ENCODE measurements at places on chromosomes 11 and 22.

DNA sequence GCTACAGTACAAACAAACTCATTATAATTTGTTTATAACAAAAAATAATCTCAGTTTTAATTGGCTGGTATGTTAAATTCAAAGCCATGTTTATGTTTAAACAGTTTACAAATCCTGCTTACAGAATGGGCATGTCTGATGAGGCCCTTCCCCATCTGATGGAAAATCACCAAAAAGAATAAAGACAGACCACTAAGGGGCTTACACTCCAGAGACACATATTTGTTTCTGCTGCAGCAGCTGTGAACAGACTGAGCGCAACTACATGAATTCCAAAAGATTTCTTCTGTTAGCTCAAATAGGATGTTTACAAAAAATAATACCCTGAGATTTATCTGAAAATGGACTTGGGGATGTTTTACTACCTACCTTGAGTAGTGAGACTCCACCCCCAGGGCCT, 174.7 kb upstream of the PITPNB start:
- no peak for DNase-seq

DNA sequence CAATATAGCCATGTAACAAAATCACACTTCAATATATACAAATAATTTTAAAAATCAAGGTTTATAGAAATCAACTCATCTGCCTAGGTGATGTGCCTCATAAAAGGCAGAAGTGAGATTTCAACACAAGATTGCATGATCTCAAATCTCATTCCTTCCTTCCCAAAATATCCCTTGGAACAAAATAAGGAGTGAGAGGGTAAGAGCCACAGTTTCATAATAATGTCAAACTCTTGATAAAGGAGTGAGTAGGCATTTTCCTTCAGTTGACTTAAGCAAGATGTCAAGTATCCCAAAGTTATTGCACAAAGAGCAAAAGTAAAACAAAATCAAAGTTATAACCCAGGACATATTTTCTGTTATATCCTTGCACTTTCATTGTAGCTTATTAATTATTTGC, 81.3 kb downstream of the C22orf31 start:
- no peak for DNase-seq

DNA sequence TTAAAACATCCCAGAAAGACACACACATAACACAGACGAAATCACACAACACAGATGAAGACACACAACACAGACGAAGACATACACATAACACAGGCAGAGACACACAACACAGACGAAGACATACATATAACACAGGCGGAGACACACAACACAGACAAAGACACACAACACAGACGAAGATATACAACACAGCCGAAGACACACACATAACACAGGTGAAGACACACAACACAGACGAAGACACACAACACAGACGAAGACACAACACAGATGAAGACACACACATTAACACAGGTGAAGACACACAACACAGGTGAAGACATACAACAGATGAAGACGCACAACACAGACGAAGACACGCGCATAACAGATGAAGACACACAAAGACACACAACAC, 4.8 kb upstream of the MOB2 start:
- no peak for DNase-seq

GRCh38 chr22:49026494-49027367, 800.9 kb downstream of the BRD1 start:
- no peak for DNase-seq

DNA sequence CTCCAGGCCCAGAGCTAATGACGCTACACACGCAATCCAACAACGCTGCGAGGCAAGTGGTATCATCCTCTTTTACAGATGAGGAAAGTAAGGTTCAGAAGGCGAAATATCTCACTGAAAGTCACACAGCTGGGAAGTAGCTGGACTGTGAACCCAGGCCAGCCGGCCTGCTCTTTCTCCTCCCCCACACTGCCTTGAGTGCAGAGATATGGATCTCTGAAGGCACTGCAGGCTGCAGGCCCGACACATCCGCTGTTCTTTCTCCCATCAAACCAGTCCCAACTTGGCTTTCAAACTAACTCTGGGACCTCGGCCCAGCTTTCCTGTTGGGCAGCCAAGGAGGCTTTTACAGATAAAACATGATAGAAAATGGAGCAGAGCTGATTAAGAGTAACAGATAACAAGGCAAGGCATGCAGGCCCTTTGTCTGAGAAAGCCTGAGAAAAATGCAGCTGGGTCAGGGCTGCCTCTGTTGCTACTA, 64.0 kb upstream of the PTPRJ start:
- DNase-seq, result no peak

GRCh38 chr11:102420547-102420946, 32.0 kb downstream of the TMEM123 start:
- no peak for DNase-seq

- no peak for DNase-seq
Observed at GRCh38 chr11:61377461-61378160, 14.8 kb upstream of the TMEM216 start.

DNA sequence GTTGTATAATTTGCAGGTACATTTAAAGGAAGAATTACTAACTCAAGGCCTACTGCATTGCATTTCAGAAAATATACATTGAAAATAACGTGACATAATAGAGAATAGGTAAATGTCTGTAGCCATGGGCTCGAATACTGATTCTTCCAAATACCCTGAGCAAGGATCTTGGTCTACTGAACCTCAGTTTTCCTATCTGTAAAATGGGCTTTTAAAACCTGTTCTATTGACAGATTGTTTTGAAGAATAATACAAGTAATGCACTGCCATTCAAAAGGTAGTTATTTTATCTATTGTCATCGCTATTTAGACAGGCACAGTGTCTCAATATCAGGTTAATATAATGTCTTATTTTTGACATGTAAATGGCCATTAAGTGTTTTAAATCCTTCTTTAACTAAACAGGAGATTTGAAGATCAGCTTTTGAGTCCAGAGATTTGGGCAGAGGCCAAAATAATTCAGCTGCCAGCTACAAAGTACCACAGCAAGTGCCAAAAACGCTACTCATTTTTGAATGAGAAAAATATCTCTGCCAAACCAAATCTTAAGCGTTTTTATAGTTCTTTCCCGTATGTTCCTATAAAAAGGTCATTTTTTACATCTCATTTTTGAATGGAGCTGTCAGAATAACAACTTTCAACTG, 56.7 kb downstream of the CTSC start:
- DNase-seq, result no peak

DNA sequence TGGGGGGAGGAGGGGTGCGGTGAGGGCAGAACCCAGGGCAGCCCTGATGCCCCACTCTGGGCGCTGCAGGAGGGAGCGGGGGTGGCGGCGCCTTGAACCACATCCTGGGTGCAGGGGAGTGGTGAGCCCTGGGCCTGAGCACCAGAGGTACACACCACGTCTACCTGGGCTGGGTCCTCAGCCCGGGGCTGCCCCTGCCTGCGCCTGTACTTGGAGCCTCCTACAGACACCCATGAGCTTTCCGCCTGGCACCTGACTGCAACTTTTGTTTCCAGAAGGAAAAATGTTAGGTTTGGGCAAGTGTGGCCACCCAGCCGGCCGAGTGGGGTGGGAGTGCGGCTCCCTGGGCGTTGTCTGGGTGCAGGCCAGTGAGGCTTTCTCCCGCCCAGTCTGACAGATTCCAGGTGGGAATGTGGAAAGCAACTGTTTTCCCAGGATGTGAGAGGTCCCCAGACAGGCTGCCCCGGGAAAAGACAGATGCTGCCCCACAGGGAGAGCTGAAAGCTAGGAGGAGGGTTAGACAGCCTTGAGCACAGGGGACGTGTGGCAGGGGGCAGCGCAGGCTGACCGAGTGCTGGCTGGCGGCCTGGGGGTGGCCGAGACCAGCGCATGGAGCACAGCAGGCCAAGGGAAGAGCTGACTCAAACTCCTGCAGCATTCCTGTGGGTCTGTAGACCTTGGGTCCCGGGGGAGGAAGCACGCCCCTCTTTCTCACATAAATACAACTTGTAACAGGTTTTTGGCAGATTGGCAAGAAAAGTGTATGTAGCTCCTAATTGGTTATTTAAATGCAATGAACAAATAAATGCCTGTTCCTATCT, 44.1 kb downstream of the GNB1L start:
- DNase-seq, result no peak

DNA sequence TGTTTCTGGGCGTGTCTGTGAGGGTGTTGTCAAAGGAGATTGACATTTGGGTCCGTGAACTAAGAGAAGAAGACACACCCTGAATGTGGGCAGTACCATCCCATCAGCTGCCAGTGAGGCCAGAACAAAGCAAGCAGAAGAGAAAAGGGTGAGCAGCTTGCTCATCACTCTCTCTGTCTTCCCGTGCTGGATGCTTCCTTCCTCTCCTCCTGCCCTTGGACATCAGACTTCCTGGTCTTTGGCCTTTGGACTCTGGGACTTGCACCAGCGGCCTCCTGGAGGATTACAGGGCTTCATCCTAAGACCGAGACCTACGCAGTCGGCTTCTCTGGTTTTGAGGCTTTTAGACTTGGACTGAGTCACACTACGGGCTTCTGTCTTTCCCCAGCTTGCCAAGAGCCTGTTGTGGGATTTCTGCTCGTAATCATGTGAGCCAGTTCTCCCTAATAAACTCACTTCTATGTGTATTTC, 18.8 kb downstream of the APOL2 start:
- no peak for DNase-seq

GRCh38 chr22:42207918-42208317, 62.5 kb downstream of the TCF20 start:
- no peak for DNase-seq

- peak; percentile 95 for DNase-seq
Observed at GRCh38 chr22:46762238-46763050, at the start of gene TBC1D22A. Gene TBC1D22A (plus strand): TSS chr22:46762650. CDS start chr22:46762787, 137 bp downstream.

- DNase-seq, result no peak
Observed at GRCh38 chr11:68122936-68123539, 1.9 kb upstream of the CHKA start.

DNA sequence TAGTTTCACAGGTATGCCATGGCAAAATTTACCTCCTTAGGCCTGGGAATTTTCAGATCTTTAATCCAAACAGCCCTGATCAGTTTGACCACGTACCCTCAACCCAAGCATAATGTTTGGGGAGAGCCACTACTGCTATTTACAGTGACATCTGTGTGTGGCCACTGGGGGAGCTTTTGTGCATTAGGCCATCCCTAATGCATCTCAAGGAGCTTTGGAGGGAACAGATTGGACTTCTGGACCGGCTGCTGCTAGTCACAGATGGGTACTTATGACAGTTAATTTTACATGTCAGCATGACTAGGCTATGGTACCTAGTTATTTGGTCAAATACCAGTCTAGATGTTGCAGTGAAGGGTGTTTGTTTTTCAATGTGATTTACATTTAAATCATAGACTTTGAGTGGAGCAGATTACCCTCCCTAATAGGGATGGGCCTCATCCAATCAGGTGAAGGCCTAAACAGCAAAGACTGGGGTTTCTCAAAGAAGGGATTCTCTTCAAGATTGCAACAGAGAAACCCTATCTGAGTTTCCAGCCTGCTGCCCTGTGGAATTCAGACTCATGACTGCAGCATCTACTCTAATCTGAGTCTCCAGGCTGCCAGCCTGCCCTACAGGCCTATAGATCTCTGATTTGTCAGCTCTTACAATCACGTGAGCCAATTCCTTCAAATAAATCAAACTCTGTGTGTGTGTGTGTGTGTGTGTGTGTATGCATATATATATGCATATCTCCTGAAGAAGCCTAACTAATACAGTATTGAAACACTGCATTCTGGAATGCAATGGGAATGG, 38.0 kb upstream of the GALNT18 start:
- no peak for DNase-seq

GRCh38 chr11:64762277-64762673, 2.5 kb upstream of the PYGM start:
- DNase-seq, result no peak

DNA sequence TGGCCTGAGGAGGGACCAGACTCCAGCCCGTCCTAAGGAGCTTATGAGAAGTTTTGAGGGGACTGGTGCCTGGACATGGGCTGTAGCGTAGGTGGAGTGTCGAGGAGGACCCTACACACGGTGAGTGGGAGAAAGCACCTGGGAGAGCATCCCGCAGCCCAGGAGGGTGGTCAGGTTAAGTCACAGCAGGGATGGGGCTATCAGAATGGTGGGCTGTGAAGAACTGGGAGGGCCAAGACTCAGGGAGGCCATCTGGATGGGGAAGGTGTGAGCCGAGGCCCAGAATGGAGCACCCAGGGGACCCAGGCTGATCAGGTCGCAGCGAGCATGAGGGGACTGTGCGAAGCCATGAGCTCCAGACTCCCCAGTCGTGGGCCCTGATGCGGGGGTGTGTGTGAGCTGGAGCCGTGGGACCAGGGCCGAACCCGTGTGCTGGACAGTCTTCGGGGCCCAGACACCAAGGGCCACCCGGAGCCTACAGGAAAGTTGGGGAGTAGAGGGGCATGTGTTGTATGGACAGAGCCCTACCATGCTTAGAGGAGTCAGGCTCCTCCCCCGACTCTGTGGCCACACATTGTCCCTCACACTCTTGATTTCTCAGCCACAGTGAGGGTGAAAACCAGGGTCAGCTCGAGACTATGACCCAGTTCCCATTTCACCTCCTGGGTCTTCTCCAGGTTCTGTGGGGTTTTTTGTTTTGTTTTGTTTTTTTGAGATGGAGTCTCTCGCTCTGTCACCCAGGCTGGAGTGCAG, 54.3 kb downstream of the BCR start:
- DNase-seq, result no peak

DNA sequence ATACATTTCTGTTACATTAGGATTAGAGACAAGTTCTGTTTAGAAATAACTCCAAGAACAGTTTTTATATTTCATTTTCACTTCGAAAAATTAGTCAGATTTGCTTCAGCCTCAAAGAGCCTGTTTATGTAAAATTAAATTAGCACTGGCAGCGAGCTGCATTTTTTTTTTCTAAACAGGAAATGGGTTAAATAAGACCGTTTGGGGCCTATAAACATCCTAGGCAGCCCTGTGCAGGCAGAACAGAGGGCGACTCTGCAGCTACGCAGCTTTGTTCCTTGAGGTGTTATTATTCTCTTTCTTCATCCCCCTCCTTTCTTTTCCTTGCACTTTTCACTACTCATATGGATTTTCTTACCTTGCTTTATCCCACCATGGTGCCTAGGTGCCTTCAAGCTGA, 48.7 kb downstream of the CWC15 start:
- peak; percentile 34 for DNase-seq

GRCh38 chr22:36613958-36614357, 85.0 kb upstream of the EIF3D start:
- no peak for DNase-seq

GRCh38 chr11:109996060-109996459, 97.1 kb upstream of the ZC3H12C start:
- no peak for DNase-seq

DNA sequence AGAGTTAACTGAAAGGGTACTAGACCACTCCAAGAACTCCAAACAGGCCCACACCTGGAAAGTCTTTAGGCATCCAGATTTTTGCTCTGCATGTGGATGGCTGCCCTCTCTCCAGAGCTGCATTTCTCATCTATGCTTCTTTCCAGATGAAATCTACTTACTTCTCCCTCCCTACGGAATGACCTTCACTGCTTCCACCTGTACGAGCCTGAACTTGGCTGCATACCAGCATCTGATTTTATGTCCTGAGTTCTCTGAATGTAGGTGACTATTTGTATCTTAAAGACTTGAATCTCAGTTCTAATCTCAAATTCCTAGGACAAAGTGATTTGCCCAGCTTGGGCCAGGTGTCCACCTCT, 13.3 kb downstream of the CELF1 start:
- no peak for DNase-seq
